ENCODE measurements at places on chromosomes 7 and 10. TPM values are rescaled to one million over a fixed set of nuclear protein-coding genes. Genes with fewer than 3 reads are reported as not detected.
A peak's percentile ranks its signal among the peaks of the same experiment; 100 is the strongest.

SFTPD gene
- total RNA-seq: not detected

DYDC2 gene
- not detected for total RNA-seq

- no peak for DNase-seq
Observed at GRCh38 chr7:1091644-1092027, 3.7 kb downstream of the GPER1 start.

ITGA8 gene
- 0.12 TPM for total RNA-seq

GRCh38 chr10:133166828-133167692 is 7.0 kb downstream of the KNDC1 start:
- peak; percentile 90 for DNase-seq

LDB3 gene
- 0.37 TPM for total RNA-seq

DNA sequence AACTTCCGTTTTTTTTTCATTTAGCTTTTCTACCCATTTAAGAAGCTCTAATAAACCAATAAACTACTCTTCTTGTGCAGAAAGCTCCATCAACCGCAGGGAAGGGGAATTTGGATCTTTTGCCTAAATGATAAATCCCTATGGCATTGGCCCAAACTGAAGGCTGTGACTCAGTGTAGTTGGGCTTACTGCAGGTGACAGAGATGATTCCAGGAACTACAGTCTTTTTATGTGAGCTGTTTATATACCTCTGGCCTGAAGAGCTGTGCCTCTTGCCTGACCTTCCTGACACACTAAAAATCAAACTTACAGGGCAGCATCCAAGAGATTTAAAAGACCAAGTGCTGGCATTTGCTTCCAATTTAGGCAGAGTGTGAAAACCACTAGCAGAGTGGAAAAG is 25.2 kb downstream of the ABCB1 start:
- DNase-seq: no peak

GRCh38 chr10:34743814-34744213 is 71.3 kb downstream of the PARD3 start:
- no peak for DNase-seq

CCDC172 gene
- not detected for total RNA-seq

DNA sequence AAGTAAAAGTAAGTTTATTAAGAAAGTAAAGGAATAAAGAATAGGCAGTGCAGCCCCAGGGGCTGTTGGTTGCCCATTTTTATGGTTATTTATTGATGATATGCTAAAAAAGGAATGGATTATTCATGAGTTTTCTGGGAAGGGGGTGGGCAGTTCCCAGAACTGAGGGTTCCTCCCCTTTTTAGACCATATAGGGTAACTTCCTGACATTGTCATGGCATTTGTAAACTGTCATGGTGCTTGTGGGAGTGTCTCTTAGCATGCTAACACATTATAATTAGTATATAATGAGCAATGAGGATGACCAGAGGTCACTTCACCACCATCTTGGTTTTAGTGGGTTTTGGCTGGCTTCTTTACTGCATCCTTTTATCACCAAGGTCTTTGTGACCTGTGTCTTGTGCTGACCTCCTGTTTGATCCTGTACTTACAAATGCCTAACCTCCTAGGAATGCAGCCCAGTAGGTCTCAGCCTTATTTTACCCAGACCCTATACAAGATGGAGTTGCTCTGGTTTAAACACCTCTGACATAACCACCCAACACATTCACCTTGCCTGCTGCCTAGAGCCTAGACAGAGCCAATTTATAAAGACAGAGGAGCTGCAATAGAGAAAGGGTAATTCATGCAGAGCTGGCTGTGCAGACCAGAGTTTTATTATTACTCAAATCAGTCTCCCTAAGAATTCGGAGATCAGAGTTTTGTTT is 10.9 kb upstream of the ERCC6 start:
- DNase-seq: no peak

DNA sequence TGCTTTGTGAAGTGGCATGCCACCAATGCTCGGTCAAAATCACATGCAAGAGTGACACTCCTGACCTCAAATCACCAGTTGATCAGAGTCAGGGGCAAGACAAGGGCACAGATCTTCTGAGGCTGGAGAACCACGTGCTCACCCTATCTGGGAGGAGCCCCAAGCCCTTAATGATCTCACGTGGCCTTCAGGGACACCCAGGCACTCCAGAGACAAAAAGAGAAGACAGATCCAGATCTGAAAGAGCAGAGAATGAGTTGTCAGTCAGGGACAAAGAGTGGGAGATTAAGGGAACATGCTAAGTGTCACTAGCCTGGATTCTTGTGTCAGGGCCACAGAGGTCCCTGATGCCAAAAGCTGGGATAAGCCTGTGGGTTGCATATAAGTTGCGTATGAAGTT is 134.3 kb downstream of the PLXNA4 start:
- DNase-seq: no peak

DNA sequence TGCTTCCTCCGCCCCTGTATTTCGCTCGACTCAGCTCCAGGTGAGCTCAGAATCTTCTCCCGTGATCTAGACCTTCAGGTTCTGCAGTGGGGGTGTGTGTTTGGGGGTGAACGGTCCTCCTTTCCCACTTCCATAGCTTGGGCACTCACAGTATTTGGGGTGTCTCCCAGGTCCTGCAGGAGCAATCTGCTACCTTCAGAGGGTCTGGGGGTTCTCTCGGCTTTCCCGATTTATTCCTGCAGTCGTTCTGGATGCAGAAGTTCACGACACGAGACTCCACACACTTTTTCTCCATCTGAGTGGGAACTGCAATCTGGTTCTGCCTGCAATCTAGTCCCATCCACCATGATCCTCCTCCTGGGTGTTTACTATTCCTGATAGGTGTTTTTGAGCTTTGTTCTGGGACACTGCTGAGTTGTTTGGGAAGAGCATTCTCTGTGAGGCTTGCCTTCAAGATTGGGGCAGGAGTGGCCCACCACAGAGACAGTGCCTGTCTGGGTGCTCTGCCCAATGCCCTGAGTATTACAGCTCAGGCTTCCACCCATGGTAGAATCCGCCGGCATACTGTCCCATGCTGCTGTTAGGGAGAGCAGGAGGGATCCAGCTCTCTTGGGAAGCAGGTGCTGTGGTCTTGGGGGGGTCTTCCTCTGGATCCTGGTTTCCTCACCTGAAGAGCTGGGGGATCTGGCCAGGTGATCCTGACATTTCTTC is 29.8 kb downstream of the JAKMIP3 start:
- DNase-seq: no peak
